ENCODE measurements at places on chromosomes 13 and 19. TPM values are rescaled to one million over a fixed set of nuclear protein-coding genes. Genes with fewer than 3 reads are reported as not detected.

DNA sequence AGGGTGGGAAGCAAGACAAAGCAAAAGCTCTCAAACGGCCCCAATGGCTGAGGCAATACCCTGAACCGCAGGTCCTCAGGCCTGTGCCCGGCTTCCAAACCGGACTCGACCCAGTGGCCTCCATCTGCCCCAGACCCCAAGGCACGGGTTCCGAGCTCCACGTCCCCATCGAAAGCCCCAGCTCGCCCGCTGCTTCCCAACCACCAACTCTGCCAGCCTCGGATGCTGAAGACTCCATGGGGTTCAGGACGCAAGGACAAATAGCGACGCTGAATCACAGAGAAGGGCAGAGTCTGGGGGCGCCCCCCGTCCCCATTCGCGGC lies 559 bp downstream of the POLR2E start:
- no peak for DNase-seq

The GTPBP3 gene
- 36.8 TPM for total RNA-seq

DNA sequence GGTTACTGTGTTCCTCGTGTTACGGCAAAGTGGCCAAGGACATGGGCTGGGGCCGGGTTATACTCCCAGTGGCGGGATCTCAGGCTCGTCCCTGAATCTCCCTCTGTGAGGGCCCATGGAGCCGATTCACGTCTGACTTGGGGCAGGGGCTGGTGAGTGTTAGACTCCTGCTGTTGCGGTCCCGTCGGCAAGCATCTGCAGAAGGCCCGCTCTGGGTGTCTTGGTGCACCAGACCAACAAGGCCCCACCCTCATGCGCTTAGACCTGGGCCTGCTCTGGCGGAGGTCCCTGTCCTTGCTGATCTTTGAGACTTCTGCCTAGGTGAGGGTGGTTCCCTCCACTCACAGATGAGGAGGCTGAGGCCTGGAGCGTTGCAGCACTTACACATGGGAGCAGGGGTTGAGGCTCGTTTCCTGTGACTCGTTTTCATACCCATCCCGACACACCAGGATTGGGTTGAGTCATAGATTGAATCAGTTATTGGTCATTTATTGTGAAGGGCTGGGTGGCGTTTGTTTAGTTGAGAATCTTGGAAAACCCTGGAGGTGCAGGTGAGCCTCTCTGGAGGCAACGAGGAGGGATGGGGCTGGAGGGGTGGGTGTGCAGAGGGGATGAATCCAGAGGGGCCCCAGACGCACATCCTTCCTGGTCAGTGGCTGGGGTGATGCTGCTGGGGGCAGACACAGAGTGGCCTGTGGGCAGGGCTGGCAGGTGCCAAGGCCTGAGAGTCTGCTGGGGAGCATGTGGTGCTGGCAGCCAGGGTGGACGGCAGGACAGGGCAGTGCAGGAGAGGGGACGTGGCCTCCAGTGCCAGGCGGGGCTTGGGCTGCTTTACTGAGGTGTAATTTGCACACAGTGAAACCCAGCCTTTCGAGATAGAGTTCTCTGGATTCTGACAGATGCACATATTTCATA lies 4.6 kb downstream of the EPN1 start:
- DNase-seq: no peak

DNA sequence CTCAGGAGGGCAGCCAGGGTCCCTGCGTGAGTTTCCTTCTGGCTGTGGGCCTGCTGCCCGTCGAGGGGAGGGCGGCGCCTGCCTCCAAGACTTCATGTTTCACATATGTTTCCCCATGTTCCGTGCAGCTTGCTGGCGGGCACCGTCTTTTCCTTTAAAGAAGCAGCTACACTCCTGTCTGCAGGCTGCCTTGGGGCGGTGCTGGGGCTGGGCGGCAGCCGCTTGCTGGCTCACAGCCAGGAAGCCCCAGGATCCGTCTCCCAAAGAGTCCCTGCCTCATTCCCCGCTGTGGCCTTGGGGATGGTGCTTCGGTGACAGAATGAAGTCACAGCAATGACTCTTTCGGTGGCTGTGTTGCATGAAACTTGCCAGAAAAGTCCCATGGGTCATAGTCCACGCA lies 24.9 kb downstream of the PIAS4 start:
- no peak for DNase-seq

DNA sequence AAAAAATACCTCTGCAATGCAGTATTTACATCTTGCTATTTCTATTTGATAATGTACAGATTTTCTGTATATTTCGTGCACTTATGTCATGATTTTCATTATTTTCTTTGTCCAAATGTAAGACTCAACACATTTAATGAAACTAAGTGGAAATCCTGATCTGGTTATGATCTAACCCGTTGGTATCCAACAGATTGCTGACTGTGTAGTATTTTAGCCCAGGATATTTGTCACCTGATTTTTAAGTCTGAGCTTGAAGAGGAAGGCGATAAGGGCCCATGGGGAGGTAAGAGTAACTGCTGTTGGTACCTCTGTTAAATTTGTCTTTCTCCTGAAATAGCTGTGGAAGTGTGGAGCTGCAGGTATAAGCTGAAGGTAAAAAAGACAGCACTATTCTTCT lies 45.3 kb downstream of the WASF3 start:
- DNase-seq: no peak

All from lower leg skin (tissue), 4 donors.